Stimulated activated CD4-positive, alpha-beta T cell treated with anti-CD3 and anti-CD28 coated beads, TNF-alpha, amount 100 ng/mL, for 4 hours (primary cell): ENCODE measurements at places on chromosomes 2 and 18.

- no peak for DNase-seq
Measured at GRCh38 chr18:53148123-53148522, 808.1 kb downstream of the DCC start.

GRCh38 chr2:127047716-127048617 is 59.0 kb downstream of the BIN1 start:
- no peak for DNase-seq

GRCh38 chr2:133780997-133781513 is 212.8 kb upstream of the NCKAP5 start:
- DNase-seq: no peak

GRCh38 chr2:120528051-120528692 is 182.2 kb downstream of the INHBB start:
- no peak for DNase-seq

DNA sequence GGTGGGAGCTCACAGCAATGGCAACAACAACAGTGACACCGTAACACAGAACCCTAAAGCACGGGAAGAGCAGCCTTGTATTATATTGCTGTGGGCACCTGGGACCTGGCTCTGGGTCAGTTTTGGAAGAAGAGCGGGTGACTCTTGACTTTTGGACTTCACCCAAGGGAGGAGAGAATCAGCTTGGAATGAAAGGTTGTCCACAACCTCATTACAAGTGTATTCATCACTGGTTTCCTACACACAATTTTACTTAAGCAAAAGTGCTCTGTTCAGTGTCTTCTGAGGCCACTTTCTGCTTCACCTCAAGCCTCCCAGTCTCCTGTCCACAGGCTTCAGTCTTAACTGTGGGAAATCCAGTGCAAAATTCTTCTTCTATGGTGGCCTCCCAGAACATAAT is 263.8 kb downstream of the KCNE4 start:
- DNase-seq: no peak

DNA sequence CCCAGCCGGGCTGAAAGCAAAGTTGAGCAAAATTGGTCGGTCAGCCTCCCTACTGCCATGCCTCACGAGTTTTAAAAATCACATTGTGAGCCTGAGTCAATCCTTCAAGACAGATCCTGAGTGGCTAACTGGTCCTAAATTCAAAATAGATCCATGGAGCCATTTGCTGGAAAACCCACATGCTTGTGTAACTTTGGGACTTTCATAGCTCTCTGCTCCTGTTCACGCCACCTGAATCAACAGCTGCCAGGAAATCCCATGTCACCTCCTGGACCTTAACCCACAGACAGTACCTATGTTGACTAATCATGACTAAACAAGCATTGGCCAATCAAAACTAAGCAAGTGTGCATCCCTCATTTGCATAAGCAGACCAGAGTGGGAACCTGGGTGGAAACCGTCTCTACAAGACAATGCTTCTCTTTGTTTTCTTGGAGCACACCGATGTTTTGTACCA is 42.8 kb upstream of the LDLRAD4 start:
- no peak for DNase-seq

GRCh38 chr2:237383991-237384671 is 29.8 kb downstream of the COL6A3 start:
- no peak for DNase-seq

- no peak for DNase-seq
Measured at GRCh38 chr18:66641056-66641455, 37.2 kb upstream of the CDH19 start.

- no peak for DNase-seq
Measured at GRCh38 chr2:78908973-78909372, 116.5 kb upstream of the REG3G start.

GRCh38 chr2:53177327-53177726 is 590.3 kb upstream of the CHAC2 start:
- DNase-seq: no peak

- no peak for DNase-seq
Measured at GRCh38 chr2:43024515-43025011, 201.8 kb downstream of the ZFP36L2 start.

GRCh38 chr2:127860130-127860529 is 2.2 kb upstream of the POLR2D start:
- no peak for DNase-seq

DNA sequence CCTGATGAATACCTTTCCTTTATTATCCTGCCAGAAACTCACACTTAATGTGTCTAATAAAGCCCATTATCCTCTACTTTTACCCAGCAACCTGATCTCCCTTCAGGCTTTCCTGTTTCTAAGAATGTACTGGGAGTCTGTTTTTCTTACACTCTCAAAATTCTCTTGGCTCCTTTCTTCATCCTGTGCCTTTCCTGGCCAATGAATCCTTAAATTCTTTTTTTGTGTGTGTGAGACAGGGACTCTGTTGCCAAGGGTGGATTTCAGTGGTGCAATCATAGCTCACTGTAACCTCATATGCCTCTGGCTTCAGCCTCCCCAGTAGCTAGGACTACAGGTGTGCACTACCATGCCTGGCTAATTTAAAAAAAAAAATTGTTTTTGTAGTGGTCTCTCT is 72.7 kb downstream of the MAP2 start:
- no peak for DNase-seq

DNA sequence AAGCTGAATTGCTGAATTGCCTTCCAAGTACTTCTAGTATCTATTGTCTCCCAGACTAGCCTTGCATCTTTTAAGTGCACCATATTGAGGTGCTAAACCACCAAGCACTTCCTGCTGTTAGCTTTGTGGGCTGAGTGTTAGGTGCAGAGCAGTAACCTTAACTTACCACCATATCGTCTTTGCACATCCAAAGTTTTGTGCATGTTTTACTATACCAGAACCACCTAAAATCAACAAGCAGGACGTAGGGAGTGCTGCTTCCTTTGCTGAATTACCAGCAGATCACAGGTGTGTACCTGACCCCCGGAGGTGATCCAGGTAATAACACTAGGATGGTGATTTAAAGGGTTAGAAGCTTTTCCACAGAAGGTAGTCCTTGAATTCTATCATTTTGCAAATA is 359.9 kb upstream of the HNRNPA3 start:
- DNase-seq: no peak

GRCh38 chr18:79496978-79497637 is 101.4 kb downstream of the NFATC1 start:
- no peak for DNase-seq

DNA sequence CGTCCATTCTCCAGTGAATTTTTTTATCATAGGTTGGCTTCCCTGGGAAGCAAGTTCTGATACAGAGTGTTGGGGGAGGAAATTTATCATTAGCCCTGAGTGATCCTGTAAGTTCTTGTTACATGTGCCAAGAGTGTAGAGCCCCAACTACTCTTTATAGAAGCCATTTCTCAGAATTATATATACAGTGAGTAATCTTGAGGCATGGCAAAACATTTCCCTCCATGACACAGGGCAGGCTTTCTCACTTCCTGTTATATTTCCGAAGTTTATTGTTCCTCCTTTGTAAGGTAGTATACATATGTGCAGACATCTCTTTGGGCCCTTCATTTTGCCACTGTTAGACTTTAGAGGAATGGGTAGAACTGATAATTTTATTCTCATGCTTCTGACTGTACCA is 484.7 kb upstream of the NRXN1 start:
- DNase-seq: no peak

GRCh38 chr2:201642086-201642578 is 1.2 kb downstream of the TMEM237 start:
- DNase-seq: no peak

DNA sequence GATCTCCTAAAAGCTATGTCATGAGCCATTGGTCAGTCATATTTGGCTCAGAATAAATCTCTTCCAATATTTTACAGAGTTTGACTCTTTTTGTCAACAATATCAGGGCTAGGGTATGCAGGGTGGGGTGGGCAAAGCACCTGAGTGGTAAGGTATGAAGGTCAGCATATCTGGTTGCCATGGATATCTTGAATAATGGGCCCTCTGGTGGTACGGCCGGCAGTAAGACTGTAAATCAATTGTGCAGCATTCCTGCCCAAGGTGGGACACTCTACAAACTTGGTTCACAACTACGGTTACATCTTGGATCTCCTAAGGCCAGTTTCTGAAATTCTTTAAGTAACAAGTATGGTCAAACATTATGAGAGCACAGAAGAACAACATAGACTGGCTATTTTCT is 119.6 kb downstream of the SPOPL start:
- DNase-seq: no peak

- DNase-seq: no peak
Measured at GRCh38 chr2:160647967-160648685, 154.5 kb upstream of the RBMS1 start.

DNA sequence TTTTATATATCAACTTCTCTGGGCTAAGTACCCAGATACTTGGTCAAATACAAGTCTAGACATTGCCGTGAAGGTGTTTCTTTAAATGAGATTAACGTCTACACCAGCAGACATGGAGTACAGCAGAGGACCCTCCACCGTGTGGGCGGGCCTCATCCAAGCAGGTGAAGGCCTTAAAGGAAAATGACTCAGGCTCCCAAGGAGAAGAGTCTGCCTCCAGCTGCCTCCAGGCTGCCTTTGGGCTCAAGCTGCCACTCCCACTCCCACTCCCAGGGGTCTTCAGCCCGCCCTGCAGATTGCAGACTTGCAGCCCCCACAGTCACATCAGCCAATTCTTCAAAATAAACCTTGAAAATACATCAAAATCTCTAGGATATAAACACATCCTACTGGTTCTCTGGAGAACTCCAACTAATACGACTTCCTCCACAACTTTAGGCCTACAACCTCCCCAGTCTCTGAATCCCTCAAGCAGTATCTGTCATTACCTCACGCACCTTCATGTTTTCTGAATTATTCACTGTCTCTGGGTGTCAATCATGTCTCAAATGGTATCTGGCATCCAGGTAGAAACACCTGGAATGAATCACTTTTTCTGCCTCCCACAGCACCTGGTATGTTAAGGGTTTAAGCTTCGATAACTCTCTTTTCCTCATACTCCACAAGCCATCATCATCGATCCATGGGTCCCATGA is 6.9 kb downstream of the ITGB1BP1 start:
- DNase-seq: no peak

GRCh38 chr2:173282795-173283545 is 71.7 kb upstream of the CDCA7 start:
- no peak for DNase-seq

DNA sequence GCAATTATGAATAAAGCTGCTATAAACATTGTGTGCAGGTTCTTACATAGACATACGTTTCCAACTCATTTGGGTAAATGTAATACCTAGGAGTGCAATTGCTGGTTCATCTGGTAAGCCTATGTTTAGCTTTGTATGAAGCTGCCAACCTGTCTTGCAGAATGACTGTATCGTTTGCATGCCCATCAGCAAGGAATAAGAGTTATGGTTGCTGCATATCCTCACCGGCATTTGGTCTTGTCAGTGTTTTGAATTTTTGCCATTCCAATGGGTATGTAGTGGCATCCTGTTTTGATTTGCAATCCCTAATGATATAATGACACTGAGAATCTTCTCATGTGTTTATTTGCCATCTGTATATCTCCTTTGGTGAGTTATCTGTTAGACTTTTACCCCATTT is 20.7 kb downstream of the CCDC150 start:
- no peak for DNase-seq

DNA sequence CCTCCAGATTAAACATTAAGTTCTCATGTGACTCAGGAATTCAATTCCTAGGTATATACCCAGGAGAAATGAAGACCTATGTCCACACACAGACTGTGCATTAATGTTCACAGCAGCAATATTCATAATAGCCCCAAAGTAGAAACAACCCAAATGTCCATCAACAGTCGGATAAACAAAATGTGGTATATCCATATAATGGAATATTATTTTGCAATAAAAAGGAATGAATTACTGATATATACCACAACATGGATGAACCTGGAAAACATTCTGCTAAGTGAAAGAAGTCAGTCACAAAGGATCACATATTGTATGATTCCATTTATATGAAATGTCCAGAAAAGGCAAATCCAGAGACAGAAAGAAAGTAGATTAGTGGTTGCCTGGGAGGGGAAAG is 20.5 kb downstream of the PELI1 start:
- DNase-seq: no peak
